ENCODE measurements at places on chromosomes 2 and 18.
A peak's percentile ranks its signal among the peaks of the same experiment; 100 is the strongest.

- DNase-seq = no peak
Observed at GRCh38 chr2:202717598-202718310, 83.0 kb downstream of the FAM117B start.

GRCh38 chr2:224469374-224469964 lies 67.6 kb upstream of the FAM124B start:
- DNase-seq = no peak

- DNase-seq = no peak
Observed at GRCh38 chr2:241943961-241944575, 74.5 kb downstream of the RTP5 start.

DNA sequence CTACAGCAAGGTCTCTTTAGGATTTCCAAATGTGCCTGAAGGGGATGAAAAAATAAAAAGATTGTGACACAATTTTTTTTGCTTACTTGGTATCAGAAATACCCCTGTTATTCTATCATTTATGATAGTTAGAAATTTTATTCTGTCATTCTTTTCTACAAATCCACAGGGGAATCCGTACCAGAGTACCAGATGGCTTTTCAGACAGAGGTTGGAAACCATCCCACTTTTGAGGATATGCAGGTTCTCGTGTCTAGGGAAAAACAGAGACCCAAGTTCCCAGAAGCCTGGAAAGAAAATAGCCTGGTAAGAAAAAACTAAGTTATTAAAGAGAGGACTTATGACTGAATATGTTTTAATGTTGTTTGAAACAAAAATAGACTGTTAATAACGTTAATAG lies 92.6 kb upstream of the FAM117B start:
- no peak for DNase-seq

- no peak for DNase-seq
Observed at GRCh38 chr2:22902180-22902550, 482.8 kb upstream of the KLHL29 start.

GRCh38 chr2:128979182-128979581 lies 660.5 kb upstream of the HS6ST1 start:
- no peak for DNase-seq

GRCh38 chr2:143263066-143263625 lies 133.9 kb downstream of the ARHGAP15 start:
- peak; percentile 49 for DNase-seq

All from CD4-positive, alpha-beta T cell treated with Interleukin-15 for 4 hours (primary cell).